ENCODE measurements at places on chromosomes 6 and 20.

DNA sequence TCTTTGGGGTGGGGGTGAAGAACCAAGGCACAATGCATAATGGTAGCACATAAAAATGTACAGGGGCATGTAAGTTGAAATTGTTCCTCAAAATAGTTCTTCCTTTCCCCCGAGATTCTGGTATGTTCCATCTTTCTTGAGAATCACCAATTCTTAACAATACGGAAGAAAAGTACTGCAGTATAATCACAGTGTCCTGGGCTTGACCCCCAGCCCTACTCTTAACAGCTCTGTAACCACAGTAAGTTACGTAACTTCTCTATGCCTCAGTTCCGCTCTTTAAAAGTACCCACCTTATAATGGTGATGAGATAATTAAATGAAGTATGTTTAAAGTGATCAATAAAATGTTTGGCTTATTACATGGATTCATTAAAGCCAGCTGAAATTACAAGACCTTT is 104.5 kb downstream of the SMLR1 start:
- H3K27me3 ChIP-seq = no peaks in the 10 kb centered on the region
- DNase-seq = no peak
- H3K4me1 ChIP-seq = no peaks in the 10 kb centered on the region
- no peak overlapping the region for H3K27ac ChIP-seq

- no peaks in the 10 kb centered on the region for H3K4me1 ChIP-seq
- H3K36me3 ChIP-seq = peaks cover 1% of the 10 kb centered on the region
- no peak overlapping the region for H3K27ac ChIP-seq
- no peak for DNase-seq
- H3K4me3 ChIP-seq = no peak overlapping the region
Observed at GRCh38 chr6:16991981-16992629, 109.7 kb upstream of the STMND1 start.

DNA sequence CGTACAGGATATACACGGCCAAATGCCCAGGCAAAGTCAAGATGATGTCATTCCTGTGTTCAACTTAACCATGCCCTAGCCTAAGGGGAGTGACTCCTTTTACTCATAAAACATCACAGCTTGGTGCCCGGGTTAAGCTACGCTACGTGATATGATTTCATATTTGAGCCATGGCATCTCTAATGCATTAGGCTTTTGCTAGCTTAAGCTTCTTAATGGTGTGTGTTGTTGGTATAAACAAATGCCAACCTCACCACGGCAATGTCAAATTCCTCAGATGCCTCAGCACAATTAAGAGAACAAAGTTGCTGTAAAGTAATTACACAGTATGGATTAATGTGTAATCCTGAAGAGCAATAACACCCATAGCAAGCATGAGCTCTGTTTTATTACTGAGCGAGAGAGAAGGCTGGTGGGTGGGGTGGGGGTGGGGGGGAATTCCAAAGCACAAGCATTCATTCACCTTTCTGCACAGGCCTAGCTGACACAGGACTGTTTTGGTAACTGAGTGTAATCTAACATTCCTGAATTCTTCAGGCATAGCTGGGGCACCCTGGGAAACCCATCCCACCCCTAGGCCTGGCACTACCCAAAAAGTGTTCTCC is 44.7 kb upstream of the CNKSR3 start:
- H3K36me3 ChIP-seq = peaks cover 2% of the 10 kb centered on the region
- DNase-seq = no peak
- H3K4me1 ChIP-seq = no peaks in the 10 kb centered on the region
- H3K27me3 ChIP-seq = peaks cover 13% of the 10 kb centered on the region
- H3K27ac ChIP-seq = no peak overlapping the region

GRCh38 chr6:158772172-158772571 is 47.0 kb downstream of the EZR start:
- peaks cover 96% of the 10 kb centered on the region for H3K36me3 ChIP-seq
- H3K27ac ChIP-seq = peak overlapping the region; percentile 93
- peaks cover 65% of the 10 kb centered on the region for H3K4me1 ChIP-seq
- no peak for DNase-seq
- H3K27me3 ChIP-seq = no peaks in the 10 kb centered on the region
- H3K4me3 ChIP-seq = peak overlapping the region; percentile 14

GRCh38 chr20:37096415-37097041 is 731 bp upstream of the RBL1 start:
- peak overlapping the region; percentile 98 for H3K4me3 ChIP-seq
- H3K36me3 ChIP-seq = peaks cover 14% of the 10 kb centered on the region
- no peaks in the 10 kb centered on the region for H3K27me3 ChIP-seq
- peaks cover 22% of the 10 kb centered on the region for H3K4me1 ChIP-seq
- peak overlapping the region; percentile 98 for H3K27ac ChIP-seq
- no peak for DNase-seq

DNA sequence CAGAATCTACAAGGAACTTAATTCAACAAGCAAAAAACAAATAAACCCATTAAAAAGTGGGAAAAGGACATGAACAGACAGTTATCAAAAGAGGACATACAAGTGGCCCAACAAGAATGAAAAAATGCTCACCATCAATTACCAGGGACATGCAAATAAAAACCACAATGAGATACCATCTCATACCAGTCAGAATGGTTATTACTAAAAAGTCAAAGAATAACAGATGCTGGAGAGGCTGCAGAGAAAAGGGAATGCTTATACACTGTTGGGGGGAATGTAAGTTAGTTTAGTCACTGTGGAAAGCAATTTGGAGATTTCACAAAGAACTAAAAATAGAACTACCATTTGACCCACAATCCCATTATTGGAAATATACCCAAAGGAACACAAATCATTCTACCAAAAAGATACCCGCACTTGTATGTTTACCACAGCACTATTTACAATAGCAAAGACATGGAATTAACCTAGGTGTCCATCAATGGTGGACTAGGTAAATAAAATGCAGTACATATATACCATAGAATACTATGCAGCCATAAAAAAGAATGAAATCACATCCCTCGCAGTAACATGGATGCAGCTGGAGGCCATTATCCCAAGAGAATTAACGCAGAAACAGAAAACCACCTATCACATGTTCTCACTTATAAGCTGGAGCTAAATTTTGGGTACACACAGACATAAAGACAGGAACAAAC is 48.4 kb downstream of the RNGTT start:
- H3K27me3 ChIP-seq = no peaks in the 10 kb centered on the region
- peaks cover 1% of the 10 kb centered on the region for H3K36me3 ChIP-seq
- no peak overlapping the region for H3K4me3 ChIP-seq
- DNase-seq = no peak
- no peak overlapping the region for H3K27ac ChIP-seq

DNA sequence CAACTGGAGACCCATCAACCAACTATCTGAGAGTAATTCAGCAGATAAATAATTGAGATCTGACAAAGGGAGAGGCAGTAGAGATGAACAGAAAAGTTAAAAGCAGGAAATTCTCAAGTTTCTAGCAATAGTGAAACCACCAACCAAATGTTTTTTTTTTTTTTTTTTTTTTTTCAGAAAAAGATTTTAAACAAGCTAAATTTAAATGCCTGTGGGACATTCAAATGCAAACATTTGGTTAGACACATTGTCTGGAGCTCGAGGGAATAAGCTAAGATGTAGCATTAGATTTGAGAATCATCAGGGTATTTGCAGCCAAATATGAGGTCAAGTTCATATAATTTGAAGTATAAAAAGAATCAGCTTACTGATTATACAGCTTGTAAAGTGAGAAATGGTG is 16.4 kb downstream of the RANBP9 start:
- H3K36me3 ChIP-seq = peaks cover 27% of the 10 kb centered on the region
- DNase-seq = no peak
- peak overlapping the region; percentile 77 for H3K27ac ChIP-seq
- H3K4me3 ChIP-seq = peak overlapping the region; percentile 23
- no peaks in the 10 kb centered on the region for H3K27me3 ChIP-seq

DNA sequence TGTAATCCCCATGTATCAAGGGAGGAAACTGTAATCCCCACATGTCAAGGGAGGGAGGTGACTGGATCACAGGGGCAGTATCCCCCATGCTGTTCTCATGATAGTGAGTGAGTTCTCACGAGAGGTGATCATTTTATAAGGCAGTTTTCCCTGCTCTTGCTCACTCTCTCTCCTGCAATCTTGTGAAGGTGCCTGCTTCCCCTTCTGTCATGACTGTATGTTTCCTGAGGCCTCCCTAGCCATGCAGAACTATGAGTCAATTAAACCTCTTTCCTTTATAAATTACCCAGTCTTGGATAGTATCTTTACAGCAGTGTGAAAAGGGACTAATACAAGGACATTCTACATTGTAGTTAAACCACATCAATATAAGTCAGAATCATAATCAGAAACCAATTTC is 112.4 kb downstream of the BTBD9 start:
- H3K27ac ChIP-seq = no peak overlapping the region
- H3K27me3 ChIP-seq = no peaks in the 10 kb centered on the region

GRCh38 chr6:148556410-148556809 is 190.4 kb upstream of the UST start:
- H3K27ac ChIP-seq = no peak overlapping the region
- no peak for DNase-seq
- peaks cover 49% of the 10 kb centered on the region for H3K27me3 ChIP-seq
- peaks cover 9% of the 10 kb centered on the region for H3K4me1 ChIP-seq

- no peak overlapping the region for H3K4me3 ChIP-seq
- peak overlapping the region; percentile 9 for H3K27ac ChIP-seq
- peaks cover 30% of the 10 kb centered on the region for H3K27me3 ChIP-seq
Observed at GRCh38 chr20:5918856-5919625, 31.3 kb downstream of the TRMT6 start.

GRCh38 chr20:50568549-50568942 is 58.4 kb downstream of the PTPN1 start:
- no peak for DNase-seq
- no peak overlapping the region for H3K4me3 ChIP-seq
- H3K36me3 ChIP-seq = peaks cover 52% of the 10 kb centered on the region
- H3K4me1 ChIP-seq = peaks cover 65% of the 10 kb centered on the region
- no peaks in the 10 kb centered on the region for H3K27me3 ChIP-seq

All from central memory CD8-positive, alpha-beta T cell (primary cell).